ENCODE measurements at places on chromosomes 2 and 18. TPM values are rescaled to one million over a fixed set of nuclear protein-coding genes. Genes with fewer than 3 reads are reported as not detected.

DNA sequence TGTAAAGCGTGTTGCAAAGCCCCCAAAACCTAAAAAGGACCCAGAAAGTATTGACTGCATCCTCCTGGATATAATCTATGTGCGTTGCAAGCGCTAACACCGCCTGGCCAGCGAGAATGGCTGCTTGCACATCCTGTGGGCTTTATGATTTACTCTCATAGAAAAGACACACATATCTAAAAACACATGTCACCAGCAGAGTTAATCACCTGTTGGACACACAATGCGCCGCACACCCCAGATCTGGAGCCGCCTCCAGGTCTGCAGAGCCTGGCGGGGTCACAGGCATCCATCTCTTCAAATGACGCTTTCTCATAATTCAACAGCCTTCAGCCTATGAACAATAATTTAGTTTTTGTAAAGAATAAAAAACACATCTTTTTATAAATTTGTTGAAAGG, 186.5 kb downstream of the RTP5 start:
- DNase-seq, result no peak

DNA sequence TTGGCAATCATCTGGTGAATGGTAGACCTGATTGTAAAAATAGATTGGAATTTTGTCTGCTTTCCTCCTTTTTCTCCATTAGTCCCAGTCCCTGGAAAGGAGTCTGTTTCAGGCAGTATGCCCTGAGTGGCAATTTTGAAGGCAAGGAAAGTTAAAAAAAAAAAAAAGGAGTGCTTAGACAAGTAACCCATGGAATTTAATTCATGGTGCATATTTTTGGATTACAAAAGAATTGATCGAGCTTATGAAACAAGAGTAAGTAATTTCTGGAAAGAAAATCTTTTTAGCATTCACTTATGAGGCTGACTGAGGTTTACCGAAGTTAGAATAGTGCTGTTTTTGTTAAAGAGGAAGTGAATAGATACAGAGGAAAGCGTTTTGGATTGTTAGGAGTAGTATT, 29.4 kb upstream of the TMEM178A start:
- no peak for DNase-seq

The DCDC2C gene
- total RNA-seq, result not detected

The BOLL gene
- not detected for total RNA-seq

- DNase-seq, result no peak
Observed at GRCh38 chr18:13549880-13550232, 176.5 kb downstream of the FAM210A start.

DNA sequence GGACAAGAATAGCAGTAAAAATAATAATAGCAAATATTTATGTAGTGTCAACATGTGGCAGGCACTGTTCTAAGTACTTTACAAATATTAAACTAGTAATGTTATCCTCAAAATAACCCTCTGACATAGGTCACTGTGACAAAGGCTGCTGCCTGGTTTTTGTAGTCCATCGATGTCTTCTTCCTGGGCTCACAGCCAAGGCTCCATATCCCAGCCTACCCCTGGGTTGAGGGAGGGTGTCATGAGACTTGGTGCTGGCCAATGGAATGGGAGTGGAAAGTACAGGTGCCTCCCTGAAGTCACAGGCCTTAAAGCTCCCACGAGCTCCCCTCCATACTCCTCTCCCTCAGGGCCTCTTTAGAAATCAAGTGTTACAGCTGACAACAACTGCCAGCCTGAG, 159.3 kb downstream of the CYRIA start:
- no peak for DNase-seq

GRCh38 chr2:119248311-119248710, 24.7 kb downstream of the STEAP3 start:
- no peak for DNase-seq

The KCNIP3 gene
- not detected for total RNA-seq

GRCh38 chr2:85662899-85663593, 5.0 kb downstream of the SFTPB start:
- DNase-seq, result no peak

The TUBA3E gene
- not detected for total RNA-seq

The GPN1 gene
- 38.8 TPM for total RNA-seq

The ERBB4 gene
- total RNA-seq, result 0.03 TPM

DNA sequence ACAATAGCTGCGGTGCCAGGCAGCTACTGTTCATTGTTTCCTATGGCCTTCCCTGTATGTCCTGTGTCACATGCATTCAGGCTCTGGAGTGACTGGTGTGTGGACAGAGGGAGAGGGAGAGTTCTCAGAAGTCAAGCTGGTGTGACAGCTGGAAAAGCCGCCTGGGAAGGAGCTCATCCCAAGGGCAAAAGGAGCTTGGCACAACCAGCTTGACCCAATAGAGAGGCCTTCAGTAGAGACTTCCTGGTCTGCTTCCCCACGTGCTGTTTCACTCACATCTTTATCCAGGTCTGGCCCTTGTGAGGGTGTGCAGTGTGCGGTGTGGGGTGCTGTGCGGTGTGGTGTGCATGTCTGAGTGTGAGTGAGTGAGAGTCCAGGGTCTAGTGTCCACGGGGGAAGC, 11.1 kb upstream of the NT5DC4 start:
- no peak for DNase-seq

GRCh38 chr2:96556441-96557330, 20.1 kb downstream of the ARID5A start:
- DNase-seq, result no peak

GRCh38 chr2:186129767-186130581, 356.1 kb upstream of the ZC3H15 start:
- DNase-seq, result no peak

GRCh38 chr2:12341215-12341614, 375.5 kb upstream of the TRIB2 start:
- no peak for DNase-seq

GRCh38 chr2:178208817-178209216, 14.5 kb downstream of the OSBPL6 start:
- no peak for DNase-seq

GRCh38 chr18:55610506-55610905, 22.5 kb upstream of the TCF4 start:
- no peak for DNase-seq

The RAB6C gene
- total RNA-seq, result not detected

DNA sequence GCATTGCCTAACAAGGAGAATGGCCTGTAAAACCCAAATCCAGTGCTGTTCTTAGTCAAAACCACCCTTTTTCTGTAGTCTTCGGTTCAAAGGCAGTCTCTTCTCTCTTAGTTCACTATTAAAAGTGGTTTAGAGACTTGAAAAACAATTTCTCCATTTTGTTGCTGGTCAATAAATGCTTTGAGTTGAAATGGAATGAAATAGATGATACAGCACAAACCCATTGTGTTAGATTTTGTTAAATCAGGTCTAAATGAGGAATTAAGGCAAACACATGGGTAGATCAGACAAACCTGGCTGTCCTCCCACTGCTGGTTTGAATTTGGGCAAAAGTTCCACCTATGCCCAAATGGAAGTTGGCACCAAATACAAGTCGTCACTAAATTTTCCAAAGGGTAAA, 150.1 kb upstream of the SERTAD2 start:
- no peak for DNase-seq

The ANKRD36C gene
- 26.2 TPM for total RNA-seq

The FAM110C gene
- not detected for total RNA-seq

- DNase-seq, result no peak
Observed at GRCh38 chr2:158024288-158024898, 77.3 kb upstream of the UPP2 start.
